NCI-H187 (cell line): ENCODE measurements at places on chromosomes 5 and 9.

GRCh38 chr5:51518607-51519006 lies 135.4 kb downstream of the ISL1 start:
- DNase-seq, result no peak

- no peak for DNase-seq
Observed at GRCh38 chr5:120655828-120656435, 191.8 kb downstream of the PRR16 start.

GRCh38 chr5:13653709-13654108 lies 290.8 kb downstream of the DNAH5 start:
- DNase-seq, result no peak

- DNase-seq, result no peak
Observed at GRCh38 chr5:101461455-101461854, 558.4 kb upstream of the ST8SIA4 start.
